Activated T-cell treated with anti-CD3 and anti-CD28 coated beads, Interleukin-2, amount 50 U/mL, for 72 hours (primary cell): ENCODE measurements at places on chromosomes 13 and 19. TPM values are rescaled to one million over a fixed set of nuclear protein-coding genes. Genes with fewer than 3 reads are reported as not detected.

Gene OVOL3
- total RNA-seq = not detected

Gene STOML3
- total RNA-seq = not detected

- H3K27me3 ChIP-seq = no peaks in the 10 kb centered on the region
- no peak overlapping the region for H3K4me3 ChIP-seq
- H3K4me1 ChIP-seq = no peaks in the 10 kb centered on the region
- H3K36me3 ChIP-seq = peaks cover 5% of the 10 kb centered on the region
- no peak for DNase-seq
- H3K27ac ChIP-seq = peak overlapping the region; percentile 34
Measured at GRCh38 chr13:113470073-113470472, 16.8 kb upstream of the ADPRHL1 start.

Gene DKKL1
- total RNA-seq = not detected

DNA sequence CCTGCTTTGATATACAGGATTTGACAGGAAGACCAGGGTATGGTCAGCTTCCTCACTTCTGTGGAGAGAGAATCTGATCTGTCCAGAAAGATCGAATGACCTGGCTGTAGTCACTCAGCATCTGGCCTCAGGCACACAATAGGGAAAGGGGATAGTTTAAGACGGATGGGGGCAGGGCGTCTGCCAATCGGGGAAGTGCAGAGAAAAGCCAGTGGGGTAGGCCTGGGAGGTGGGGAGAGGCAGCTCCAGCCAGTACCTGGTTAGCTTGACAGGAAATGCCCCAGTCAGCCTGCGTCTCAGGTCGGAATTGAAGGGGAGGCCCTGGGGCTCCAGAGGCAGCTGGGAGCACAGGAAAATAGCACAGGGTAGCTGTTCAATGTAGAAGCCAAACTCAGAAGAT lies 12.4 kb downstream of the ZNF444 start:
- no peak for DNase-seq
- H3K27ac ChIP-seq = peak overlapping the region; percentile 29
- H3K36me3 ChIP-seq = peaks cover 14% of the 10 kb centered on the region
- no peak overlapping the region for H3K4me3 ChIP-seq

Gene CASP14
- not detected for total RNA-seq

DNA sequence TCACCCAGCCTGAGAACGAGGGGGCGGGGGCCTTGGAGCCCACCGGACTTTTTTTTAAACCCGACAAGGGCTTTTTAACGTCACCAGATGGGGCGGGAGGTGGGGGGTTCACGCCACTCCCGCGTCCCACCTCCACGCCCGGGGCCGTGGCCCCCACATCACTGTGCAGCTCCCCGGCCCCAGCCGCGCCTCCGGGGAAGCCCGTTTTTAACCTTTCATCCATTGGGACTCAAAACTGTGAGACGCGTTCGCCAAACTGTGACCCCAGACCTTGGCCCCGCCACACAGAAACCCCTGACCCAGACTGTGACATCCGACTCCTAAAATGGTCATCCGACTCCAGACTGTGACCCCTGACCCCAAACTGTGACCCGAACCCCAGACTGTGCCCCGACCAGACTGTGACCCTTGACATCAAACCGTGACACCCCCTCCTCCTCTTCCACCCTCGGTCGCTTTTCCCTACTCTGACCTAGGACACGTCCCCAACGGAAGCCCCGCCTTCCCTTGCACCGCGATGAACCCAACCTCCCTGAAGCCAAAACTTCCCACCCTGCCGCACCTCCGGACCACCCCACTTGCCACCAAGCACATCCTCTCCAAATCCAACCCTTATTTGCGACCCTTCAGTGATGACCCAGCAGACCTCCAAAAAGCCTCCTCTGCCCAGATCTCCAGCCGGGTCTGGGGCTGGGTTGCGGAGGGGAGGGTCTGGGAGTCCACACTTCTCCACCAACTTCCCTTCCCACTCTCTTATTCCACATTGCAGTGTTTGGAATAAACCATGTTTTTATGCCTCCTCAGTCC lies 1.5 kb upstream of the GRWD1 start:
- no peak for DNase-seq
- H3K4me1 ChIP-seq = peaks cover 47% of the 10 kb centered on the region
- H3K27ac ChIP-seq = peak overlapping the region; percentile 87
- H3K36me3 ChIP-seq = peaks cover 18% of the 10 kb centered on the region

DNA sequence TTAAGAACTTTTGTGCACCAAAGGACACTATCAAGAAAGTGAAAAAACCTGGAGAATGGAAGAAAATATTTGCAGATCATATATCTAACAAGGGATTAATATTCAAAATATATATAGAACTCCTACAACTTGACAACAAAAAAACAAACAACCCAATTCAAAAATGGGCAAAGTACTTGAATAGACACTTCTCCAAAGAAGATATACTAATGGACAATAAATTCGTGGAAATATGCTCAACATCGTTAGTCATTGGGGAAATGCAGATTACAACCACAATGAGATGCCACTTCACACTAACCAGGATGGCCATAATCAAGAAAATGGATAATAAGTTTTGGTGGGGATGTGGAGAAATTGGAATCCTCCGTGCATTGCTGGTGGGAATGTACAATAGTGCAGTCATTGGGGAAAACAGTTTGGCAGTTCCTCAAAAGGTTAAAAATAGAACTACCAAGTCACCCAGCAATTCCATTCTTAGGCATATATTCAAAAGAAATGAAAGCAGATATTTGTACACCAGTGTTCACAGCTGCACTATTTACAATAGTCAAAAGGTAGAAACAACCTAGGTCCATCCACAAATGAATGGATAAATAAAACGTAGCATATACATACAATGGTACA lies 2.2 kb upstream of the LSR start:
- peaks cover 34% of the 10 kb centered on the region for H3K4me1 ChIP-seq
- H3K4me3 ChIP-seq = peak overlapping the region; percentile 90
- DNase-seq = no peak
- H3K27me3 ChIP-seq = peaks cover 31% of the 10 kb centered on the region

- H3K4me1 ChIP-seq = no peaks in the 10 kb centered on the region
- H3K4me3 ChIP-seq = no peak overlapping the region
- H3K36me3 ChIP-seq = peaks cover 1% of the 10 kb centered on the region
- no peak overlapping the region for H3K27ac ChIP-seq
- no peaks in the 10 kb centered on the region for H3K27me3 ChIP-seq
Measured at GRCh38 chr19:32091241-32091640, 254.2 kb upstream of the ZNF507 start.

DNA sequence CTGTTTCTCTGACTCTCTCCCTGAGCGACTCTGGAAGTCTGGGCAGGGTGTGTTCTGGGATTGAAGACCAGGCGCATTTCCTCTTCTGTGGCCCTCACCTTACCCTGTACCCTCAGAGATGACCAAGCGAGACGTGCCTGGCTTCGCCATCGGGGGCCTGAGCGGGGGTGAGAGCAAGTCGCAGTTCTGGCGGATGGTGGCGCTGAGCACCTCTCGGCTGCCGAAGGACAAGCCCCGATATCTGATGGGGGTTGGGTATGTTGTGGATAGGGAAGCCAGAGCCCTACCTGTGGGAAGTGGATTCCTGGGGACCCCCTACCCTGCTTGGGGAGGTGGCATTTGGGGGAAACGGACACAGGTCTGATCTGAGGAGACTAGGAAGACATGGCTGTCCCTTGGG lies 5.8 kb upstream of the DNM2 start:
- no peak overlapping the region for H3K4me3 ChIP-seq
- H3K4me1 ChIP-seq = peaks cover 10% of the 10 kb centered on the region
- DNase-seq = no peak
- no peaks in the 10 kb centered on the region for H3K27me3 ChIP-seq

- H3K27ac ChIP-seq = peak overlapping the region; percentile 96
- H3K4me1 ChIP-seq = peaks cover 66% of the 10 kb centered on the region
- no peaks in the 10 kb centered on the region for H3K27me3 ChIP-seq
- peak overlapping the region; percentile 95 for H3K4me3 ChIP-seq
- DNase-seq = peak; percentile 34
Measured at GRCh38 chr19:18321734-18322102, 1.2 kb downstream of the LSM4 start.

GRCh38 chr13:112183532-112184090 lies 116.7 kb downstream of the SOX1 start:
- H3K27ac ChIP-seq = no peak overlapping the region
- DNase-seq = no peak
- no peaks in the 10 kb centered on the region for H3K27me3 ChIP-seq
- H3K4me1 ChIP-seq = no peaks in the 10 kb centered on the region
- H3K36me3 ChIP-seq = no peaks in the 10 kb centered on the region

DNA sequence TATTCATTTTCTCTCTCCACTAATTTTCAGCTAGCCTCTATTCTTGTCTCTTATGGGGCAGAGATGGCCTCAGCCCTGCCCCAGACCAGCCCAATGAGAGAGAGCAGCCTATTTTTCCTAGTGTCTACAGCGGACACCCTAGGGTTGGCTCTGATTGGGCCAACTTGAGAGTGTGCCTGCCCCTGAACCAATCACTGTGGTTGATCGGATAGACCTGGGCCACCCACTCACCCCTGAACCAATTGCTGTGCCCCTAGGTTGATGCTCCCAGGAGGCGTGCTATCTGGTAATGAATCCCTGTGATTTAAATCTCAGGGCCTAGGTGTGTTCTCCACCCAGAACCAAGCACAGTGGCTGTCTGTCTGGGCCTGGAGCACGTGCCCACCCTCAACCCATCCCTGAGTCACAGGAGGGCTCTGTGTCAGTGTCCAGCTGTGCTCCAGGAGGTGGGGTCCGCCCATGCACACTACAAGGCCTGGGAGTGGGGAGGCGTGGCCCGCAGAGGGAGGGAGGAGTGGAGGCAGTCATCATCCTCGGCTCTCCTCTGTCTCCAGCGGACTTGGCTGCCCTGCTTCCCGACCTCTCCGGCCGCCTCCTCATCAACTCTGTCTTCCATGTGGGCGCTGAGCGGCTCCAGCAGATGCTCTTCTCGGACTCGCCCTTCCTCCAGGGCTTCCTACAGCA lies 14.9 kb upstream of the SCN1B start:
- peaks cover 51% of the 10 kb centered on the region for H3K4me1 ChIP-seq
- H3K27me3 ChIP-seq = no peaks in the 10 kb centered on the region
- no peak for DNase-seq
- no peak overlapping the region for H3K27ac ChIP-seq
- peaks cover 13% of the 10 kb centered on the region for H3K36me3 ChIP-seq
- H3K4me3 ChIP-seq = no peak overlapping the region

GRCh38 chr13:73535341-73535740 lies 476.5 kb downstream of the KLF5 start:
- no peak overlapping the region for H3K27ac ChIP-seq
- no peak overlapping the region for H3K4me3 ChIP-seq
- H3K36me3 ChIP-seq = no peaks in the 10 kb centered on the region
- no peak for DNase-seq
- H3K27me3 ChIP-seq = no peaks in the 10 kb centered on the region
- no peaks in the 10 kb centered on the region for H3K4me1 ChIP-seq

Gene GPR180
- 7.6 TPM for total RNA-seq

DNA sequence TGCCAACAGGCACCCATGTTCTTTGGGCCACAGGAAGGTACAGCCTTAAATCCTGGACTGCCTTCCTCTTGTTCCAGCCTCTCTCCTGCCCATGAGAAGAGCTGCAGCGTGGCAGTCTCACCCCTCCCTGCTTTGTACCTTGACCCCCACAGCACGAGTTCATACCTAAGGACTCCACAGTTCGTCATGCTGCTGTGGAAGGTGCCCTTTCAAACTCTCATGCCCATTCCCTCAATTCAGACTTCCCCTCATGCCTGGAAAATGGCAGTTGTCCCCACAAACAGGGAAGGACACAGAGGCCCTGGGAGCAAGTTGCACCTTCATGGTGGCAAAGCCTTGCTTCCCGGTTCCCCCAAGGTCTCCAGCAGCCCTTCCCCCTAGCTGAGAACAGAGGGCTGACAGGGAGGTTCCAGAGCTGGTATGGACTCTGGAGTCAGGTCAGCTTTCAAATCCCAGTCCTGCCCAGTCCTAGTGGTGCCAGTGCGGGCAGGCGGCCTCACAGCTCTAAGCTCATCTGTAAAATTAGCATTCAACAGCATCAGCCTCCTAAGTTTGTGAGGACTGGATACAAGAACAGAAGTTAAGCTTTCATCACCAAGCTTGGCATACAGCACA lies 8.6 kb downstream of the GSK3A start:
- H3K4me3 ChIP-seq = no peak overlapping the region
- peaks cover 11% of the 10 kb centered on the region for H3K4me1 ChIP-seq
- no peaks in the 10 kb centered on the region for H3K27me3 ChIP-seq
- peaks cover 6% of the 10 kb centered on the region for H3K36me3 ChIP-seq

Gene CACNG6
- not detected for total RNA-seq

DNA sequence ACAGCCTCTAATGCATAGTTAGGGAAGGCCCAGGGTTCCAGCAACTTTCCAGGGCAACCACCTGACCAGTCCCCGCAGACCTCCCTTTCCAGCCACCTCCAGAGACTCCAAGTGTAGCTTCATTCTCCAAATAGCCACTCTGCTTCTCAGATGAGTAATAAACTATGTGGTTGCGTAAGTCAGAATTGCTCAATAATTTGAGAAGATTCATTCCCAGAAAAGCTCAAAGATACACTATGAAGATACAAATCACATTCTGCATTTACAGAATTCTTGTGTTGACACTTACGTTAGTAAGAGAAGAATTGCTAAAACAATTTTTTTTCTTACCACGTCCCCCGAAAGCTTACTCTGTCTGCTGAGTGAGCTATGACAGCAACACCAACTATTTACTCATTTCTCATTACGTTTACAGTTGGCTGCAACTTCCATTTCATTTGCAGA lies 8.2 kb upstream of the LATS2 start:
- H3K4me3 ChIP-seq = no peak overlapping the region
- H3K4me1 ChIP-seq = peaks cover 20% of the 10 kb centered on the region
- H3K36me3 ChIP-seq = peaks cover 1% of the 10 kb centered on the region
- DNase-seq = no peak
- peaks cover 4% of the 10 kb centered on the region for H3K27me3 ChIP-seq

GRCh38 chr13:60397704-60398378 lies 821 bp downstream of the TDRD3 start:
- peaks cover 5% of the 10 kb centered on the region for H3K36me3 ChIP-seq
- DNase-seq = peak; percentile 61
- H3K4me1 ChIP-seq = peaks cover 39% of the 10 kb centered on the region
- peak overlapping the region; percentile 95 for H3K4me3 ChIP-seq

DNA sequence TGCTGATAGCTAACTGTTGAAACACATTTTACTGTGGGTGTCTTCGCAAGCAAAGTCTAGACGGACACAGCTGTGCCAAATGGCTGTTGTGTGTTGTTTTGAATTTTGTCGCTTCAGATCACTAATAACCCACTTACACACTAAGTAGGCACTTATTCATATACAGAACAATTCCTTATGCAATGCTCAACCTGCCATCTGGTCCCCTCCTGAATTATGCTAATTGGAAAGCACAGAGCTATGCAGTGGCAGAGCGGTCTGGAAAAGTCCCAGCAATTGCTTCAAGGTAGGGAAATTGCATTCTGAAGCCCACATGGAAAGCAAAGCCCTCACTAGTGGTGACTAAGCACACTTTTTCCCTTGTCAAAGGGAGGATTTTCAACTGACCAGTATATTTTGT lies 69.9 kb downstream of the C13orf42 start:
- H3K27me3 ChIP-seq = peaks cover 6% of the 10 kb centered on the region
- no peak for DNase-seq
- no peak overlapping the region for H3K4me3 ChIP-seq
- H3K36me3 ChIP-seq = no peaks in the 10 kb centered on the region
